Sigmoid colon (tissue), 7 donors: ENCODE measurements at places on chromosomes 1 and 21. TPM values are rescaled to one million over a fixed set of nuclear protein-coding genes. Genes with fewer than 3 reads are reported as not detected.

ATF3 gene
- 7.7 TPM for total RNA-seq

RXRG gene
- 1.2 TPM for total RNA-seq

- peak; percentile 77 for DNase-seq
Observed at GRCh38 chr1:205061665-205062069, 18.7 kb downstream of the CNTN2 start.

DNA sequence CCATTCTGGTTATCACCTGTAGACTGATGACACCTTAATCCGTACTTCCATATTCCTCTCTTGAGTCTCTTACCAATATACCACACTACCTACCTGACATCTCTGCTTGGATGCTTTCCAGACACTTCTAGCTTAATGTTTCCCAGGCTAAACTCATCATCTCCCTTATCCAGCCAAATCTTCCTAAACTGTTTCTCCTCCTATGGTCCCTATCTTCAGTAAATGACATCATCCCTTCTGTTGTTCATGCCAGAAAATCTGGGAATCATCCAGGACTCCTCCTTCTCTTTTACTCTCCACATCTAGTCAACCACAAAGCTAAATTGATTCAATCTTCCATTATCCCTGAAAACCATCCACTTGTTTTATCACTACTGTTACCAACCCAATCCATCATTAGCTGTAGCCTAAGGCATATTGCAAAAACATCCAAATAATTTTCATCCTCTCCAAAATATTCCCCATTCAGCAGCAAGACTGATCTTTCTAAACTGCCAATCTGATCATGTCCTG is 464.1 kb upstream of the BEND5 start:
- no peak for DNase-seq

DNA sequence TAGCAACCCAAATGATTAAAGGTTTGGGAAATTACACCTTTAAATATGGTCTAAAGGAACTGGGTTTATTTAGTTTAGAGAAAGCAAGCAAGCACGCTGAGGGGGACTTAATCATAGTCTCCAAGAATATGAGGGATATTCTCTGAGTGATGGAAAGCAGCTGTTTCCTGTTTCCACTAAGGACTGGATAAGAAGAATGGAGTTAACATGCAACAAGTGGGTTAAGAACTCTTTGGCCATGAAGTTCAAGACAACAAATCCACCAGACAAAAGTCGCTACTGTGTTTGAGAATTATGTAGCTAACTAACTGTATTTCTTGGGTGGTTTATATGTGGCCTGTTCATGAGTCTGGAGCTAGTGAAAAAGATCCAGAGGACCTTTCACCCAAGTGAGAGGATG is 85.7 kb downstream of the TGFB2 start:
- no peak for DNase-seq

GRCh38 chr1:161421456-161421855 is 53.8 kb upstream of the CFAP126 start:
- no peak for DNase-seq

DNA sequence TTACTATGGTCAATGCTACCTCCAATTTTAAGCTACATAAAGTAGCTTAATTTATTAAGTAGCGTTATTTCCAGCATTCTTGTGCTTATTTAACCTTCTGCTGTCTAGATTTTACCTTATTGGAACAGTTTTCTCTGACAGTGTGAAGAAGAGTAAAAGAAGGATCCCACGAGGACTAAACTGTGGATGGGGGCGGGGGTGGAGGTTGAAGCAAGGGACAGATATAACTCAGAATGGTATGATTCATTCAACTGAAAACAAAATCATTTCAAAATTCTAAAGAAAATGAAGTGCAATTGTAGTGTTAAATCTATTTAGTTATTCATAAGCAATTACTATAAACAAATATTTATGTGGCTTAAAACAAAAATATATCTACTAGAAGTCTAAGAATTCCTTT is 11.5 kb upstream of the VAV3 start:
- DNase-seq = no peak

DNA sequence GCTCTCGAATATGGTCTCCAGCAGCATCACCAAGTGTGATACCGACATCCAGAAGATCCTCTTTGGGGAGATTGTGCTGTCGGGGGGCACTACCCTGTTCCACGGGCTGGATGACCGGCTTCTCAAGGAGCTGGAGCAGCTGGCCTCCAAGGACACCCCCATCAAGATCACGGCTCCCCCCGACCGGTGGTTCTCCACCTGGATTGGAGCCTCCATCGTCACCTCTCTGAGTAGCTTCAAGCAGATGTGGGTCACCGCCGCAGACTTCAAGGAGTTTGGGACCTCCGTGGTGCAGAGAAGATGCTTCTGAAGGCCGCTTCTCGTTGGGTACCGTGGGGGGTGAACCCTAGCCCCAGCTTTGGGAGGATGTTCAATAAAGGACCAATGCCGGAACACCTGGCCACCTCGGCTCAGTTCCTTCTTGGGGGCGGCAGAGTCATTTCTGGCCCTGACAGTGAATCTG is 1.3 kb downstream of the ACTRT2 start:
- peak; percentile 44 for DNase-seq

DNA sequence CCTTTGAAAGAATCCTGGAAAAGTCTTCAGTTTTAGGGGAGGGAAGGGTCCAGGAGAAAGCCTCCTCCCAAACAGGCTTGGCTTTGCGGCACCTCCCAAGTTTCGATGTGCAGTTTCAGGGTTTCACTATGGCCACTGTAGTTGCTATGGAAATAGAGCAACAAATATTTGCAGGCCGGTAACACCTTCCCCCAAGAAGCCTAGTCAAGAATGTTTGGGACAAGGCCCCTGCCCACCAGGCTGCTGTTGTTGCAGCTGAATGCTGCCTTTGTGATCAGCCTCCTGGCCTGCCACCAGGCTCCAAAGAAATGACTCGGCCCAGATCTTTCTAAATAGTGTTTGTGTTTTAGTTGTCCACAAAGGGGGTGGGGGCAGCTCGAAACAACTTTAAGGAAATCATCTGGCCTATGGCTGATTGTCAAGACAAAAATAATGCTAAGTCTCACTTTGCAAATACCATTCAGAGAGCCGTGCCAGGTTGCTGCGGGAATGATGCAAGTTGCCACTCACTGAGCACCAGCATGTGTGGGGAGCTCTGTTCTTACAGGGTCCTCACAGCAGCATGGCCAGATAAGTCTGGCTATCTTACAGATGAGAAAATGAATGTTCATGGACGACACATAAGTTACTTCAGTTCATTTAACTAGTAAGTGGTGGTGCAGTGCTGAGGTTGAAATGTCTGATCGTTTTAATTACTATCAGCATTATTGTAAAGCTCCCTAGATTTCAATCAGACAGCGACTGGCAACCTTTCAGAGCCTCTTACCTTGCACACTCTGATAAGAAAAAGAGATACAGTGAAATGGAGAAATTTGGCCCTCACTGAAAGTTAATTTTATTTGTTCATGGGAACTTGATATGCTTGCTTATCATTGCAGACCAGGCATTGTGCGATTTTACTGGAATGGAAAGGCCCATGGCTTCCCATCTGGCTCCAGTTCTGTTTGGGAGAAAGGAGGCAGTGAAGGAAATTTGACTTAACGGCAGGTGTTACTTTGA is 91.2 kb upstream of the JUN start:
- DNase-seq = peak; percentile 69

GRCh38 chr21:33402001-33402979 is 923 bp upstream of the IFNGR2 start:
- DNase-seq = peak; percentile 89
